ENCODE measurements at places on chromosomes 6 and 20. TPM values are rescaled to one million over a fixed set of nuclear protein-coding genes. Genes with fewer than 3 reads are reported as not detected.

The CSNK2B gene
- total RNA-seq = 356 TPM

The CNR1 gene
- under 0.01 TPM for total RNA-seq

The DEFB114 gene
- total RNA-seq = not detected

The ZNF343 gene
- 13.9 TPM for total RNA-seq

The IRF4 gene
- not detected for total RNA-seq

The BNIP5 gene
- not detected for total RNA-seq
